ENCODE measurements at places on chromosomes 5 and 9.

DNA sequence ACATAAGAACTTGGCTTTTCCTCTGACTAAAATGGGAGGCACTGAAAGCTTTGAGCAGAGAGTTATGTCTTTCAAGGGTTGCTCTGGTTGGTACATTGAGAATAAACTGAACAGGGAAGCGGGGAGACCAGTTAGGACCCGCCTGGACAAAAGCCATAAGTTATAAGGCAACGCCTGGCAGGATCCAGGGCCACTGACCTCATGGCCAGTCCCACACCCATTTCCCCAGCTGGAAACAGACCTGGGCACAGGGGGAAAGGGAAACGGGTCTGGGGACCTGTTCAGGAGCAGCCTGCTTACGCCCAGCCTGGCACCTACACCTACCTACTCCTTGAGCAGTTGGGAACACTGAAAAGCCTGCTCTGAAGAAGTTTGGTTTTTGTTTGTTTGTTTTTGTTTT is 1.3 kb downstream of the SPINK4 start:
- no peak for DNase-seq

GRCh38 chr5:54533541-54534190 is 16.1 kb downstream of the SNX18 start:
- DNase-seq, result no peak

DNA sequence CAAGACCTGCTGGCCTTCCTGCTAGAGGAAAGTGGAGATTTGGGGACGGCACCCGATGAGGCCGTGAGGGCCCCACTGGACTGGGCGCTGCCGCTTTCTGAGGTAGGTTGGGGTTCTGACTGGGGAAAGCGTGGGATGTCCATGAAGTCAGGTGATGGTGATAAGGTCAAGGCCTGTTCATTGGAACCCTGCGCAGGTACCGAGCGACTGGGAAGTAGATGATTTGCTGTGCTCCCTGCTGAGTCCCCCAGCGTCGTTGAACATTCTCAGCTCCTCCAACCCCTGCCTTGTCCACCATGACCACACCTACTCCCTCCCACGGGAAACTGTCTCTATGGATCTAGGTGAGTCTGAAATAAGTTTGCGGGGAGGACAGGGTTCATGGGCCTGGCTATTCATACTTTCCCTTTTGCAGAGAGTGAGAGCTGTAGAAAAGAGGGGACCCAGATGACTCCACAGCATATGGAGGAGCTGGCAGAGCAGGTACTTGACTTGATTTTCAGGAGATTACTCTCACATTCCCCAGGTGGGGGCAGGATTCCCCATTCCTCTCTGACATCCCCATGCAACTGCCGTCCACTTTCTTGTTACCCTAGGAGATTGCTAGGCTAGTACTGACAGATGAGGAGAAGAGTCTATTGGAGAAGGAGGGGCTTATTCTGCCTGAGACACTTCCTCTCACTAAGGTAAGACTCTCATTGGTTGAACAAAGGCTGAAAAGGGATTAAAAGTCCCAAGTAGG is 505 bp downstream of the CREB3 start:
- no peak for DNase-seq

DNA sequence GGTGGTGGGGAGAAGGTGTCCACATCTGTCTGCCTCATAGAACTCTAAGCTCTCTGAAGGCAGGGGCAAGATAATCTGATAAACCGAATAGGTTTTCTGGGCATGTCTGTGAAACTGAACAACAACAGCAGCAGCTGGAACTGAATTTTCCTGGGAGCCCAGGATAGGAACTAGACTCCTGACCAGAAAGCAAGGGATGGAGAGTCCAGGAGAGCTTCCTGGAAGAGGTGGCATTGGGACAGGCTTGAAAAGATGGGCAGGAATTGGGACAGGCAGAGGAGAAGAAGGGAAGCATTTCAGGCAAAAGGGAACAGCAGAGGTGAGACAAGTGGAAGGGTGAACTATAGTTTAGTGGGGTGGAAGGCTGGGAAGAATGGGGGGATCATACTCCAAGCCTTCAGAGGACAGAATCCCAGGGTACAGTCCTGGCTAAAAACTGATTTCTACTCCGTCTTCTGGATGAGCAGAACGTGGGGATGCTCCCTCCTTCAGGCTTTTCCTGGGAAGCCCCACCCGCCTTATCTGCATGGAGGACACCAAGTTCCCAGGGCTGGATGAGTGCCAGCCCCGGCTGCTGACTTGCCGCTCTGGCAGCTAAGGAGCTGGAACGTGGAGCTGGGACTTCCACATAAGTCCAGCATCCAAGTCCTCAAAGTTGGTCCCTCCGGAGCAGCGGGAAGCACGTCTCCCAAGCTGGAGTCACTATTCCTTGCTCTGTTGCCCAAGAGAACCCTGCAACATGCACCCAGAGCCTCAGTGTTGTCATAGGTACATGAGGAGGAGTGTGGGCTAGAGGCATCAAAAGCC is 13.9 kb upstream of the KIF12 start:
- peak; percentile 91 for DNase-seq

DNA sequence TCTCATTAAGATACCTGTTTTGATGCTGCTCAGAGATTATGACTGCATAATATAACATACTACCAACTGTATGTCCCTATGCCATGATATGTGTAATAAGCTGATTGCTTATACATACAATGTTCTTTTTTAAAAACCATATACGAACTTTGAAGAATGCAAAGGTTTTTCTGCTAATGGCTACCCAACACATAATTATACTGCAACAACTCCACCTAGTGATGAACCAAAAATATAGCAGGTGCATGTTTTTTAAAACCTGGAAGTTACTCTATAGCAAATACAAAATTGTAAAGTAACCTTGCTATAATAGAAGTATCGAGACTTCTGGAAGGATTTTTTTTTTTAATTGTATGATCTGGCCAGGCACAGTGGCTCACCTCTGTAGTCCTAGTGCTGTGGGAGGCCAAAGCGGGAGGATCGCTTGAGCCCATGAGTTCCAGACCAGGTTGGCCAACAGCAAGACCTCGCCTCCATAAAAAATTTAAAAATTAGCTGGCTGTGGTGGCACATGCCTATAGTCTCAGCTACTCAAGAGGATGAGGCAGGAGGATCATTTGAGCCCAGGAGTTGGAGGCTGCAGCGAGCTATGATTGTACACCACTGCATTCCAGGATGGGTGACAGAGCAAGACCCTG is 49.1 kb downstream of the HOMER1 start:
- no peak for DNase-seq

DNA sequence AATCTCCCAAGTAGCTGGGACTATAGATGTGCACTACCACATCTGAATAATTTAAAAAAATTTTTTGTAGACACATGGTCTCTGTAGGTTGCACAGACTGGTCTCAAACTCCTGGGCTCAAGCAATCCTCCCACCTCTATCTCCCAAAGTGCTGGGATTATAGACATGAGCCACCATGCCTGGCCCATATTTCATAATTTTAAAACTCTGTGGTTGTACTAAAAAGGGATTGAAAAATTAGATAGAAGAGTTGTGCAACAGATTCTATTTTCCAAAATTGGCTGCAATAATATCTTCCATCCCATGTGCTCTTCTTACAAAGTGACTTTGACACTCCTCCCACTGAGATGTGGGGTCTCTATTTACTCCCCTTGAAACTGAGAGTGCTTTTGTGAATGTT is 7.6 kb upstream of the UHRF2 start:
- DNase-seq, result no peak

DNA sequence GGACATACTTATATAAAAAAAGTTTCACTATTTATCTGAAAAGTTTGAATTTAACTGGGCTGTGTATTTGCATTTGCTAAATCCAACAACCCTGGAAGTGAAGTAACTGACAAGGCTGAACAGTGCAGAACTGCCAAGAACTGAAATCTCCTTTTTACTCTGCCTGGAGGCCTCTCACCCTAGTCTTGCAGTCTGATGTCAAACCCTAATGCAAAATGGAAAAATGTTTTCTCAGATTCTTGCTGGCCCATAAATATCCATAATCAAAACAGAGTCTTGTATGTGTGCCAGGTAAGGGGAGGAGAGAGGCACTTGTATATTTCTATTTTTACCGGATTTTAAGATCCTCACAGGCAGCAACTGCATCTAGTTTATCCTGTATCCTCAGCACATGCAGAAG is 432.7 kb upstream of the KLF4 start:
- no peak for DNase-seq

DNA sequence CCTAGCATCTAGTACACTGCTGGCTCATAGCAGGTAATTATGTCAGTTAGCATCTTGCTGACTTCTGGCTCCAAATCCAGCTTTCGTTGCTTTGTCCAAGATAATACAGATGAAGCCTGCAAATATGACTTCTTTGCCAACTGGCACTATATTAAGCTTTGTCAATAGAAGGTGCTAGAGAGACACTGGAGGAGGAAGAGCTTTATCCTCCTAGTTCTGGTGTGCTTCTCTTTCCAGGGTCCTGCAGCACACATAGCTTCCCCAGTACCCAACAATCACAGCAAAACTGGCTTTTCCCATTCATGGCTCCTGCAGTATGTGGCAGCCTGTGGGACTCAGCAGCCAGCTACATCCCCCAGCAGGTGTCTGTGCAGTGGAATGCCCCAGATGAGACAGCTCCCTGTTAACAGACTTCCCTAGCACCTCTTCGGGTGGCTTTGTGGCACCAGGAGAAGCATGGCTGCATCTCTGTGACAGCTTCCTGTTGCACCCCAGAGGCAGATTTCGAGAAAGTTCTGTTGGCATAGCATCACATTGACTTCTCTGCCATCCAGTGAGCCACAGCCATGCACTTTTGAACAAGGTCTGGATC is 147.8 kb downstream of the OXCT1 start:
- no peak for DNase-seq

- no peak for DNase-seq
Observed at GRCh38 chr9:71748280-71748743, 20.0 kb downstream of the CEMIP2 start.

DNA sequence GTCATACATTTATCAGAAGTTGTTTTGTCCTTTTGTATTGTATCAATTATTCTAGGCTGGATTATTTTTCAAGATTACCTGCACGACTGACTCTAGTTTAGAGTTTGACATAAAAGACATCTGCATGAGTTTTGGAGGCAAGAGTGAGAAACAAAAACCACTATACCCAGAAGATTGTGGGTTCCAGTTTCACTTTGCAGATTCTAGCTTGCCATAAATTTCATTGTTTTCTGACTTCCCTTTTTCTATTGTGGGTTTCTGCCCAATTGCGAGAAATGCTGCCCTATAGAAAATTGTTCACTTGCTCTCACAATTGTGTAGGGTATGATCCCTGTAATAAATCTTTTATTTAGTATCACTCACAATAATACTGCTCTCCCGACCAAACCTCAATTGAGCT is 1043.4 kb upstream of the CDH10 start:
- DNase-seq, result no peak

DNA sequence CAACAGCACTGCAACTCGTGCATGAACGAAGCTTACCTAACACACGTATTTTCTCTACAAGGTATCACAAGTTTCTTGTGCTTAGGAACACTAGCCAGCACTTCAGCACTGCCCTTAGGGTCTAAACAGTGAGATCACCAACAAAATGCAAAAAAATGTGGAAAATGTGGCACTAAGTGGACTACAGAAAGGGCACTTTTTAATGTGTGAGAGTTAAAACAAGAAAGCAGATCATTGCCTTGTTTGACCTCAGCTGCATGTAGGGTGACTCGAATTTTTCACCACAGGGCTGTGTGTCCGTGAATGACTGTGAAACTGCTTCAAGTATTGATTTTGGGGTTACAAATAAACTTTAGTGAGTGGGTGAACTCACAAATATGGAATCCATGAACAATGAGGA is 90.5 kb downstream of the MARCHF3 start:
- no peak for DNase-seq

- no peak for DNase-seq
Observed at GRCh38 chr9:132162764-132163456, 1.1 kb downstream of the NTNG2 start.

DNA sequence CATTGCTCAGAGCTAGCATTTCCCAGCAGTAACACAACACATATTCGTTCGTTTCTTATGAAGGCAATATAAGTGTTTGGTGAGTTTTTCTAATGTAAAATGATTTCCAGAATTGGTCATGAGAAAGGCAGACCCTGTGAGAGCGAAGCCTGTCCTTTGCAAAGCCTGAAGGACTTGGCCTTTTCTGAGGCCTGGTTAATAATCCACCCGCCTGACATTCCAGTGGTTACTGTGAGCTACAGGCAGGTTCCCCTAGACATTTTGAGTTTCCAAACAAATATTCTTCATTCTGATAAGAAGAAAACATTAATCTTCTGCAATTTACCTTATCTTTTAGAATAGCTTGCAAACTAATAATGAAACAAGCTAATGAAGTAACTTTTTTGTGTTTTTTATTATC is 38.0 kb downstream of the ADAMTS16 start:
- no peak for DNase-seq

DNA sequence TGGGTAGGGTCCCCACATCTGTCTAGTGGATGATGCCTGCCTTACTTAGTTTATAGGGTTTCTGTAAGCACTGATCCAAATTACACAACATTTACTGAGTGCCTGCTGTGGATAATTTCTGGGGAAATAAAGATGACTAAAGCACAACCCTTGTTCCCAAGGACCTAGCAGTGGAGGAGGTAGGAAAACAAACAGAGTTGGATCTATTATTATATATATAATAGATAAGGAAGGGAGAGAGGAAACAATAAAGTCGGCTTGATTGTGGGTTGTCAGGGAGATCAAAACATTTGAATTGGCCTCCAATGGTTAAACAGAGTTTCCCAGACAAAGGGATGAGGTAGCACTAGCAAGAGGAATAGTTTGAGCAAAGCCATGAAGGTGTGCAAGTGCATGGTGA is 14.0 kb downstream of the IL33 start:
- DNase-seq, result no peak

- no peak for DNase-seq
Observed at GRCh38 chr5:79890119-79890929, 100.7 kb downstream of the MTX3 start.

- no peak for DNase-seq
Observed at GRCh38 chr9:120514405-120514804, 65.6 kb downstream of the CDK5RAP2 start.

GRCh38 chr9:11500780-11501179 is 888.0 kb upstream of the PTPRD start:
- no peak for DNase-seq

DNA sequence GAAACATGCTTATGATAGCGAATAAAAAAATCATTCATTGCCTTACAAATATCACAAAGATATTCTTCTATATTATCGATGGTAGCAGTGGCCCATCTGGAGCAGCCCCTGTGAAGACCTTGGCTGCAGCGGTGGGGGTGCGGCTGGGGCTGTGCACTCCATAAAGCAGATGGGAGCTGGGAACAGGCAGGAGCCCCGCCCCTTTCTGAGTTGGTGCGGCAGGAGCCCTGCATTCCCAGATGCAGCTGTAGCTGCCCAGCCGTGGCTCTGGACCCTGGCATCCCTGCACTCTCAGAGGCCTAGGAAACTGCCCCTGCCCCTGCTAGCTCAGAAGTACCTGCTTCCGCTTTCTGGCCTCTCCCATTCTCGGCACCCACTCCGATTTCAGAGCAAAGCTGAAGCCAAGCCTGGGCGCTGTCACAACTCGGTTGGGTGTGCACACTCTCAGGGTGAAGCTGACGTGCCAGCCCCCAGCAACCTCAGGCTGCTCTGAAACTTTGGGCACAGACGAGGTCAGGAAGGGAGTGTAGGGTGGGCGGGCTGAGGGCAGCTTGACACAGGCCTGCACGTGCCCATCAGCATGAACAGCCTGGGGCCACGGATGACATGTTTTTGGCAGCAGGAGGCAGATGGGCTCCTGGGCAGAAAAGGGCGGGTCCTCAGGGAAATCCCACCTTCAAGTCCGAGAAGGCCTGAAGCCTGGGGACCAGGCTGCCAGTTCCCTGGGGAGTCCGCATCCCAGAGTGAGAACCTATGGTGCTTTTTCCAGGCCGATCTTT is 1440.8 kb upstream of the ACO1 start:
- DNase-seq, result no peak

GRCh38 chr5:148937239-148937638 is 110.8 kb downstream of the ADRB2 start:
- no peak for DNase-seq
